ENCODE measurements at places on chromosomes 7 and 10.

DNA sequence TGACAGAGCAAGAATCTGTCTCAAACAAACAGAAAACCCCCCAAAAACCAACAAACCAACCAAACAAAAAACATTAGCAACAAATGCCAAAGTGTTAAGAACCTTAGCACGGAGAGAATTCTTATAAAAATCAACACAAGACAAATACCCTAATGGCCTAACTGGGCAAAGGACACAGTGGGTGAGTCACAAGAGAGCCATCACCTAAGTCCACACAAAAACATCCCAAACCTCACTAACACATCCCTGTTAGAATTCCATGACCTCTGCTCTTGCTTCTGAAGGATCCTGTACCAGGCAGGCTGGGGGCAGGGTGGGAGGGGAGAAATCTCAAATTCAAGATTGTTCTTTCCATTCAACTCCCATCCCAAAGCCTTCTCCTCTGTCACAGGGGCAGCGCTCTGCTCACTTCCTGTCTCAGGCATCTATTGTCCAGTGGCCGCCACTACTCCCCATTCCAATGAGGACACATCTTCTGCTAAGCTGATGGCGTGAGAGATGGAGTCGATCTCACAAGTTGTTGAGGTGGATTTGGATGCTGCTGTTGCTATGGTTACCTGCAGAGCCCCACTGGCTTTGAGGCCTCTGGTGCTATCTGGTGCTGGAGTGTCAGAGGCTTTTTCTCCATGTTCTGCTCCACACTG is 9.2 kb downstream of the IL15RA start:
- no peak for DNase-seq

DNA sequence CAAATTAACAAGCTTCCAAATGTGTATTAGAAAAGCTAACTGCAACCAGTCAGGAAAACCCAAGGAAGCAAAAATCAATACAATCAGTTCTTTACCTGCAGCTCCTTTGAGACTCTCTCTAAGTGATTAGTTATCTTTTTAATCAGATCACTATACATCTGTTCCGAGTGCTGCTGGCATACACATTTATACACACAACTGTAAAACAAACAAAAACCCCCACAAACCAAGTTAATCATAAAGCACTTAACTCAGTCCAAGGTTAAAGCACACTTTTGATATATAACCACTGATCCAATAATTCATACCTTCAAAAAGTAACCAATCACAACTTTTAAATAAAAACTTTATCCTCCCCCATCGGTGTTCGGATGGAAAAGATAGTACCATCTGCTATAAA is 25.6 kb downstream of the CACUL1 start:
- DNase-seq = no peak

GRCh38 chr10:61039868-61040267 is 95.9 kb upstream of the RHOBTB1 start:
- DNase-seq = no peak

DNA sequence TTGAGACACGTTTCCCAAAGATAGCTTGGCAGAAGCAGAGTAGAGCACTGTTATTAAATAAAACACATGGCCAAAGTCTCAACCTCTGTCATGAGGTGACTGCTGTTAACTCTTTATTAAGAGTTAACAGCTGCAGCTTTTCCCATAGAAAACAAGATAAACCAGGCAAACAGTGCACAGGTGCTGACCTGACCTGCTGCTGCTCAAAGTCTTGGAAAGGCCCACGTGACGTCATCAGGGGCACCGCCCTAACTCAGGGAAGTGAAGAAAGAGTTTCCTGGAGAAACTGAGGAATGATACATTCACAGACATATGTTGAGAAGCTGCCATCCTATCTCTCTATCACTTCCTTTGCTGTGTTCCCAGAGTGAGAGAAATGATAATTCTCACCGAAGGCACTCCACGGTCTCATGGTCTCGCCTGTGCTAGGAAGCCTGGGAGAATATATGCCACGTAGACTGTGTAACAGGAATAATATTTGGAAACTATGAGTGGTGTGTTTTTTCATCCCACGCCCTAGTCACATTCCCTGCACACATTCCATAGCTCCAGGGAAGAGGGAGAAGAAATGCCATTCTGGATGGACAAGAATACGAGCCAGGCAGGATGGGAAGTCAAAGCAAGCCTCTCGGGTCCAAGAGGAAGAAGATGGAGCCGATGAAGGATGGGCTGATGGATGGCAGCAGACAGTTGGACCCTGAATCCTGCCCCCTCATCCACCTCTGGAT is 146.2 kb upstream of the NFE2L3 start:
- DNase-seq = no peak

DNA sequence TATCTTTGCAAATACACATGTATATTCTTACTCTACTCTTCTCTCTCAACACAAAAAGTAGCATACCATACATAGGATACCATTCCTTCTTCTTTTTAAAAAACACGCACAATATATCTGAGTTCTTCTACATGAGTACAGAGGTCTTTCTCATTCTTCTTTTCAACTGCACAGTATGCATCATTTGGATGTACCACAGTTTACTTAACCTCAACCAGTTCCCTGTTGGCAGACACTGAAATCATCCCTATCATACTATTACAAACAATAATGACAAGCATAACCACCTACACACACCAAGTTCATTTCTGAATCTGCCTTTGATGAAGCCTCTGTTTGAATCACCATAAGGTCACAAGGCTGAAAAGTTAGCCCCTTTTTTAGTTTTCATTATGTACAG is 25.7 kb upstream of the GGCT start:
- no peak for DNase-seq
